ENCODE measurements at places on chromosomes 11 and 22. TPM values are rescaled to one million over a fixed set of nuclear protein-coding genes. Genes with fewer than 3 reads are reported as not detected.

DNA sequence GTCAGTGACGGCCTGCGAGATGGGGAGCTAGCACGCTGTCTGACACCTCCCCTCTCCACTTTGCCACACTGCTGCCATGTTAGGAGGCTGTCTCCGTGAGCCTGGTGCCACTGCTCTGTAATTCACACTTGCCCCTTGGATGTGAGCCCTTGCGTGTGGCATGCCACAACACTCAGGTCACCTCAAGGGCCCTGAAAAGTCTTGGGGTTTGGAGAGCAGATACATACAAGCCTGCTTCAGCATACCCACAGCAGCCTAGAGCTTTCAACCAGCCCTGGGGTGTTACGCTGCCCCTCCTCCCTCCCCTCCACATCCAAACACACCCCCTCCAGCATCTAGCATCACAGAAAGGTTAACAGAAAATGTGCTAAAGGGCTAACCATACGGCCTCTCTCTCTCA is 69.5 kb upstream of the TBCEL start:
- H3K36me3 ChIP-seq = no peaks in the 10 kb centered on the region
- no peak for DNase-seq
- H3K4me1 ChIP-seq = peaks cover 5% of the 10 kb centered on the region

The KRTAP5-8 gene
- total RNA-seq = 0.34 TPM

DNA sequence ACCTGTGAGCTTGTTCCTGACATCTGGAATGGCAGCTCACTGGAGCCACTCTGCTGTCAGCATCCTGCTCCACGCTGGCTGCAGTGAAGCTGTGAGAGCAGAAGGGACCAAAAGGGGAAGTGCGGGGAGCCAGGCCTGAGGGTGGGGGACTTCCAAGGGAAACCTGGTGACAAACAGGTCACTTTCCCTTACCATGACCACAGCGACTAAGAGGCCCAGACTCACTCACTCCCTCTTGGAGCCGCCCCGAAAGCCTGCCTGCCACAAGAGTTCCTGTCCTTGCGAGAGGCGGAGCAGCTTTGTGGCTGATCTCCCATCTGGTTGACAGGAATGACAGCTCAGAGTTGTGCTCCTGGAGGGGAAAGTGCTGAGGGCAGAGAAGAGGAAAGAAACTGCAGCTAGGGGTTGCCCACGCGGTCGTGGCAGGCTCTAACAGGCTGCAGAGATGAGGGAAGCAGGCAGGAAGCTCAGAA is 183.8 kb upstream of the NTM start:
- DNase-seq = peak; percentile 42
- no peak overlapping the region for H3K4me3 ChIP-seq
- no peaks in the 10 kb centered on the region for H3K36me3 ChIP-seq

GRCh38 chr11:47523490-47524225 is 29.3 kb downstream of the CELF1 start:
- H3K27ac ChIP-seq = peak overlapping the region; percentile 85
- no peak overlapping the region for H3K4me3 ChIP-seq
- no peaks in the 10 kb centered on the region for H3K36me3 ChIP-seq
- peak; percentile 68 for DNase-seq

DNA sequence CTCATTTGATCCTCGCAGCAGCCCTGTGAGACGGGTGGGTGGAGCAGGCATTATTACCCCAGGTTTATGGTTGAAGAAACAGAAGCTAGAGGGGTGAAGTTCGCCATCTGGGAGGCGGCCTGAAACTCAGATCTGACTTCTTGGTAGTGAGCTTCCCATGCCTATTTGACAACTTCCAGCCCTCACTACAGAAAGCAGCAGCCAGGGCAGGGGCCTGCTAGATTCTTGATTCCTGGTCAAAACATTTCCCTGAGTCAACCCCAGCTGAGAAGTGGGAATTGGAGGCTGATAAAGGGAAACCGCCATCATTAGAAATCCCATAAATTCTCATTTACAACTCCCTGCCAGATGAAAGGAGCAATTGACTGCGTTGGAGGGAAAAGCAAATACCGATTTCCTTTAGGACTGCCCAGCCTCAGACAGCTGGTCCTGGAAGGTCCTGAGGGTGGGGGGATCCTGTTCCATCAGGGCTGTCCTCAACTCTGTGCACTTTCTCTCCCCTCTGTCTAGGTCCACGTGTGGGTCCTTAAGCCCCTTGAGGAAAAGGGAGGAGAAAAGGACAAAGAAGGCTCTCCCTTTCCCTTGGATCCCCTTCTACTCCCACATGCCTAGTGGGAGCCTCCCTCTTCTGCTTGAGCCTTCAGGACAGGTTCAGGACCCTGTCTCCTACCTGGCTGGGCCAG is 10.2 kb upstream of the NECTIN1 start:
- peaks cover 10% of the 10 kb centered on the region for H3K4me1 ChIP-seq
- DNase-seq = peak; percentile 69
- no peak overlapping the region for H3K27ac ChIP-seq
- no peaks in the 10 kb centered on the region for H3K36me3 ChIP-seq

The OR52J3 gene
- not detected for total RNA-seq

The TMPRSS6 gene
- total RNA-seq = 0.09 TPM

The MUC6 gene
- total RNA-seq = not detected

GRCh38 chr11:77086521-77087472 is 15.8 kb upstream of the OMP start:
- H3K4me1 ChIP-seq = peaks cover 5% of the 10 kb centered on the region
- no peaks in the 10 kb centered on the region for H3K27me3 ChIP-seq
- no peak overlapping the region for H3K27ac ChIP-seq

The ZNF280B gene
- 0.97 TPM for total RNA-seq

DNA sequence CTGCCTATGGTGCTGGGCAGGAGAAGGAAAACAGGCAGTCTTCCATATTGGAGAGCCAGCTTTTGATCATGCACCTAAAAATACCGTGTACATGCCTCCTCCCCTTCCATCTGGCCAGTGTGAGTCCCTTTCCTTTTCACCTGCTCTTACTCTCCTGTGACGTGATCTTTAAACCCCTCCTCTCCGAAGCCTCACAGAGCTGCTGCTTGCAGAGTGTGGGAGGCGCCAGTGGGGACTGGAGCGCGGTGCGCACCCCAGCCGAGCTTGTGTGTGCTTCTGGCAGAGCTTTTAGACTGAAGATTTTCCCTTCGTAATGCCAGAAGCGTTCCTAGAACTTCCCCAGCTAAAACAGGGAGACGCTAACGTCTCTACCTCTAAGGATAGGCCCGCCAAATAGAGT is 29.8 kb downstream of the MUC6 start:
- peaks cover 18% of the 10 kb centered on the region for H3K36me3 ChIP-seq
- no peaks in the 10 kb centered on the region for H3K27me3 ChIP-seq
- no peak overlapping the region for H3K27ac ChIP-seq
- H3K4me1 ChIP-seq = no peaks in the 10 kb centered on the region

GRCh38 chr11:17684550-17684949 is 34.8 kb upstream of the MYOD1 start:
- H3K27me3 ChIP-seq = peaks cover 8% of the 10 kb centered on the region
- no peaks in the 10 kb centered on the region for H3K4me1 ChIP-seq
- no peak for DNase-seq
- H3K36me3 ChIP-seq = no peaks in the 10 kb centered on the region

GRCh38 chr11:69138265-69138664 is 17.5 kb upstream of the SMIM38 start:
- no peaks in the 10 kb centered on the region for H3K4me1 ChIP-seq
- no peak overlapping the region for H3K27ac ChIP-seq
- no peak overlapping the region for H3K4me3 ChIP-seq
- no peak for DNase-seq

DNA sequence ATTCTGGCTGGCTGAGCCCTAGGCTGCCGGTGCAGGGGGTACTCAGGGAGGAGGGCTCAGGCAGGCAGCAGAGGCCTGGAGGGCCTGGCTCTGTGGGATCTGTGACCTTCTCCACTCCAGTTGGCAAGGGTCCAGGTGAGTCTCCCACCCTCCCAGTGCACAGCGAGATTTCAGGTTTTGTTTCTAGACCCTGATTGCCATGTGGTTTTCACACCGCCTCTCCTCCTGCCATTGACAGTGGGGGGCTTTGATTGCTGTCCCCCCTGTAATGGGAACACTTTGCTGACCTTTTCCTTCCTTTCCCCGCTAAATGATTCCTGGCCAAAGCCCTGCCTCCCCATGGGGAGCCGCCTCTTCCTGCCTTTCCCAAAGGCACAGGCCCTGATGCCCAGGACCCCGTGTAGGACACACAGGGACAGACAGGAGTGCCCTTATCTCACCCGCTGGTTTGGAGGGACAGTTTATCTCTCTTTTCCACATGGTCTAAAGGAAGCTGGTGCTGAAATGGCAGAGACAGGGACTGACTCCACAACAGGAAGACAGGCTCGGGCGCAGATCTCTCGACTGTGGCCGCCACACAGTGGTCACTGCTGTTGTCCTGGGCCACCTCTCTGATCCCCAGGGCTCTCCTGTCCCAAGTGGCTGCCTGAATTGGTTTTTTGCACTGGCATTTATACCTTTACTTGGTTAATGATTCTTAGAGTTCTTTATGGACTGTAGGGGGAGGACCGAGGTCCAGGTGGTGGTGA is 43.4 kb downstream of the BCR start:
- H3K27me3 ChIP-seq = no peaks in the 10 kb centered on the region
- DNase-seq = no peak
- peaks cover 37% of the 10 kb centered on the region for H3K4me1 ChIP-seq
- no peak overlapping the region for H3K4me3 ChIP-seq
- H3K36me3 ChIP-seq = no peaks in the 10 kb centered on the region
- H3K27ac ChIP-seq = peak overlapping the region; percentile 52

DNA sequence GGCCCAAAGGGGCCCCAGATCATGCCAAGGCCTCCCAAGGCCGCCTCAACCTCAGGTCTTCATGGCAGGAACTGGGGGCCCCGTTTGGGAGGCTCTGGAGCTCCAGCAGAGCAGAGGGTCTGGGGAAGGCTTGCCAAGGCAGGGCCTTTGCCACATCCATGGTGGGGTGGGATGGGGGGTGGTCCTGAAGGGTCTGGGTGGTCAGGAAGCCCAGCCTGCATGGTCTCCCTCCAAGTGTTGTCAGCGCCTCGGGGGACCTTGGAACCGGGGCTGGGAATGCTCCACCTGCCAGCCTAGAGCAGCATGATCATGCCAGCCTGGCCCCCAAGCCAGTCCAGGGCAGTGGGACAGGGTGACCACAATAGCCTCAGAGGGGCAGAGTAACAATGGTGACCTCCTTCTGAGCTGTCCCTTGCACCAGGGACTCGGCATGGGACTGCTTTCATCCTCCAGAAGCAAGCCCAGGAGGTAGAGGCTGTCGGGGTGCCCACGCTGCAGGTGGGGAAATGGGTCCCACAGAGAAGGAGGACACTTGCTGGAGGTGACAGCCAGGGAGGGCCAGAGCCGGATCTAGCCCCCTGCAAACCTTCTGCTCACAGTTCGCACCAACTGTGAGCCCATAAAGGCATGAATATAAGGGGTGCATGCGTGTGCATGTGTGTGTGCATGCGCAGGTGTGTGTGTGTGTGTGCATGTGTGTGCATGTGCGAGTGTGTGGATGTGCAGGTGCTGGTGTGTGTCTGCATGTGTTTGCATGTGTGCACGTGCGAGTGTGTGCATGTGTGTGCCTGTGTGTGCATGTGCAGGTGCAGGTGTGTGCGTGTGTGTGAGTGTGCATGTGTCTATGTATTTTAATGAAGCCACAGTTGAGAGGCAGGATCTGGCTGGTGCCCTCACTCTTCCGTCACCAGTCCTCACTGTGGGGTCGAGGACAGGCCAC is 63.8 kb downstream of the MYEOV start:
- H3K4me1 ChIP-seq = peaks cover 1% of the 10 kb centered on the region
- no peak overlapping the region for H3K27ac ChIP-seq
- DNase-seq = no peak
- no peak overlapping the region for H3K4me3 ChIP-seq

- no peak for DNase-seq
- H3K4me3 ChIP-seq = no peak overlapping the region
- H3K27me3 ChIP-seq = no peaks in the 10 kb centered on the region
- H3K36me3 ChIP-seq = peaks cover 4% of the 10 kb centered on the region
- H3K4me1 ChIP-seq = no peaks in the 10 kb centered on the region
- H3K27ac ChIP-seq = no peak overlapping the region
These were observed 43.7 kb downstream of the DKK3 start for GRCh38 chr11:11964774-11965150.

- H3K27me3 ChIP-seq = no peaks in the 10 kb centered on the region
- H3K36me3 ChIP-seq = no peaks in the 10 kb centered on the region
- H3K27ac ChIP-seq = no peak overlapping the region
- H3K4me1 ChIP-seq = no peaks in the 10 kb centered on the region
These were observed 831 bp upstream of the TP53AIP1 start for GRCh38 chr11:128943428-128943976.

DNA sequence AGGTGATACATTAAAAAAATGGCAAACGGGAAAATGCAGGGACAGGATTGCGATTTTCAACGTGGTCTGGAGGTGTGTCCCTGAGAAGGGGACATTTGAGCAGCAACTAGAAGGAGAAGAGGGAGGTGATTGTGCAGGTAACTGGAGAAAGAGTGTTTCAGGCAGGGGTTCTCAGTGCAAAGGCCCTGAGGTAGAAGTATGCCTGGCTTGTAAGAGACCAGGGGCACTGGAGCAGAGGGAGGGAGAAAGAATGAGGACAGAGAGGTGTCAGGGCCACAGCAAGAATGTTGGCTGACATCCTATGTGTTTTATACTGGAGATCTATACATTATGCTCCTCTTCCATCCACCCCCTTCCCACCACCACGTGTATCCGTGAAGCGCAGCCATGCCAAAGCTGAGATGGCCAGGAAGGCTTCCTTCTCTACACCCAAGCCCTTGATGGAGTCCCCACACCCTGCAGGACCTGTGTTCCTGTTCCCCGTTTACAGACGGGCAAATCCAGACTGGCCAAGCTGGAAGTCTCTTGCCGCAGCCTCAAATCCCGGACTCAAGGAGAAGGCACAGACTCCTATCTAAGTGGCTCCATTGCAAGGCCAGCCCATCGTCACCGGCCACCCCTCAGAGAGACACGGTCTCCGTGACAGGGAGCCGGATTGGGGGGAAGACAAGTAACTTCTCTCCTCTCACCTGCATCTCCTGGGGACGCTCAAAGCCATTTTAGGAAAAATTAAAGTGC is 416.1 kb downstream of the MN1 start:
- H3K36me3 ChIP-seq = no peaks in the 10 kb centered on the region
- DNase-seq = no peak
- H3K27me3 ChIP-seq = peaks cover 6% of the 10 kb centered on the region

The TRIM5 gene
- 46.0 TPM for total RNA-seq

The CD44 gene
- total RNA-seq = 556 TPM

- no peaks in the 10 kb centered on the region for H3K4me1 ChIP-seq
- H3K27me3 ChIP-seq = no peaks in the 10 kb centered on the region
- no peak for DNase-seq
- H3K4me3 ChIP-seq = no peak overlapping the region
- H3K27ac ChIP-seq = no peak overlapping the region
These were observed 884.5 kb downstream of the NTM start for GRCh38 chr11:132254906-132255305.

GRCh38 chr11:122285070-122285988 is 169.3 kb upstream of the BLID start:
- peaks cover 7% of the 10 kb centered on the region for H3K36me3 ChIP-seq
- DNase-seq = no peak
- H3K4me1 ChIP-seq = no peaks in the 10 kb centered on the region
- H3K27ac ChIP-seq = no peak overlapping the region
- no peaks in the 10 kb centered on the region for H3K27me3 ChIP-seq

DNA sequence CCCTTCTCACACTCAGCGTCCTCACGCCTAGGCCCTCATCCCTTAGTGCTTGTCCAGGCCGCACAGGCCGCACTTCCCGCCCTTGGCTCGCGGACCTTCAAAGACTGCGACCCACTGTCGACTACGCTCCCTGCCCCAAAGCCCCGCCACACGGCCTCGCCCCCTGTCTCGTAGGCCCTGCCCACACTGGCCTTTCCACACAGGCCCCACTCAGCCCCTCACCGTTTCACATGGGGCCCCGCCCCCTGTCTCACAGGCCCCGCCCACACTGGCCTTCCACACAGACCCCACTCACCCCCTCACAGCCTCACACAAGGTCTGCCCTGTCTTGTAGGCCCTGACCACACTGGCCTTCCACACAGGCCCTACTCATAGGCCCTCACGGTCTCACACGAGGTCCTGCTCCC is 11.0 kb downstream of the NRXN2 start:
- peaks cover 4% of the 10 kb centered on the region for H3K4me1 ChIP-seq
- H3K27me3 ChIP-seq = peaks cover 64% of the 10 kb centered on the region
- no peak for DNase-seq
- H3K27ac ChIP-seq = no peak overlapping the region
- no peaks in the 10 kb centered on the region for H3K36me3 ChIP-seq

The TRMT2A gene
- 37.5 TPM for total RNA-seq

All from lung (tissue), 17 donors.